ENCODE measurements at places on chromosomes 7 and 10.

DNA sequence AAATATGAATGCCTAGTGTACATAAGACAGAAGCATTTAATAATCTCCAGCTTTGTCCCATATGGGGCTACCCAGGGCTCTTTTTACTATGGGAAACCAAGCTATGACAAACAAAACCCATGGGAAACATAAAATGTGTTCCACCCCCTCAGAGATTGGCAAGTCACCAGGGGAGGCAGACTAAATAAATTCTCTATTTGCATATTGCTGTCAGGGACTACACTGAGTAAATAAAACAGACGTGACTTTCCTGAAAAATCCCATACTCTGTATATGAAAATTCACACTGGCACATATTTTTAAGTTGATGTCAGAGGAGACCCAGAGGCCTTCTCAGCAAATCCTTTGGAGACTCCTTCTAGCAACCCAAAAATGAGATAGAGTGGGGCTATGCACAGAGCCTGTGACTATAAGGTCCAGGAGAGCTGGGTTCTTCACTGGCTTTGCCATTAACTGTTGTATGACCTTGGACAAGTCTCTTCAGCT is 44.0 kb upstream of the HPSE2 start:
- no peak for DNase-seq

- no peak for DNase-seq
Measured at GRCh38 chr10:63214571-63214970, 81.4 kb downstream of the NRBF2 start.

- DNase-seq, result no peak
Measured at GRCh38 chr10:79437111-79437814, 8.2 kb downstream of the ZCCHC24 start.

GRCh38 chr7:108311446-108312168 is 144.6 kb downstream of the NRCAM start:
- no peak for DNase-seq

- DNase-seq, result no peak
Measured at GRCh38 chr7:94276027-94276426, 118.7 kb upstream of the COL1A2 start.

DNA sequence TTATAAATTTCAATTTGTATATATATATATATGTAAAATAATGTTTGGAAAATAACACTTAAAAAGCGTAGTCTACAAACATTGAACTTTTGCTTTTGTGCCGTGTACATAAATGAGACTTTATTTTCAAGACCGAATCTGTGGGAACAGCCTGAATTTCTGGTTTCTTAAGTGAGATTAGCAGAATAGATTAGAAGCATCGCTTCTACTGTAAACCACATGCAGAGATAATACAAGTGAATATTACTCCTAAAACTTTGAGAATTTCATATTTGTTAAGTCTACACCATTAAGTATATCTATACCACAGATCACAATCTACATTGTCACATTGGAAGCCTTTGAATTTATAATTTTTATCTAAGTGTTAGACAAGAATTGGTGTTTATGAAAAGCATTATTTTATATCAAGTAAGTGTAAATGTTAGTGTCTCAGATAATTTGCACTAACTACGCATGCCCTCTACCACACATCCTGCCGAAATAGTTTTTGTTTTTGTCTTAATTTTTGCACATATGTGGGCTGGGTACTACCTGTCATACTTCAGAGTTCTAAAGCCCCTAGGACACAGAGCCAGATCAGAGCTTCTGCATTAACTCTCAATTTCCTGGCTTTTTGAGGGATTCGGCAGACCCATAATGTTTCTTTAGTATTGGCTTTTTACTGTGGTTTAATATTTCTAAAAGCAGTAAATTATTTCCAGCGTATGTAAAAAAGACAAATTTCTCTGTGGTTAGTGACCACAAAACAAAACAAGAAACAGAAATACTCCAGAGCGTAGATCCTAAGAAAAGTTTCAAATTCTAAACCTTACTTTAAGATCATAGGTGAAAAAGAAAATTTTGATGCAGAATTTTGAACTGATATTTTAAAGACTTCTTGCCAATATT is 20.0 kb downstream of the TWIST1 start:
- DNase-seq, result no peak

- no peak for DNase-seq
Measured at GRCh38 chr10:90598513-90598912, 259.3 kb downstream of the HTR7 start.

DNA sequence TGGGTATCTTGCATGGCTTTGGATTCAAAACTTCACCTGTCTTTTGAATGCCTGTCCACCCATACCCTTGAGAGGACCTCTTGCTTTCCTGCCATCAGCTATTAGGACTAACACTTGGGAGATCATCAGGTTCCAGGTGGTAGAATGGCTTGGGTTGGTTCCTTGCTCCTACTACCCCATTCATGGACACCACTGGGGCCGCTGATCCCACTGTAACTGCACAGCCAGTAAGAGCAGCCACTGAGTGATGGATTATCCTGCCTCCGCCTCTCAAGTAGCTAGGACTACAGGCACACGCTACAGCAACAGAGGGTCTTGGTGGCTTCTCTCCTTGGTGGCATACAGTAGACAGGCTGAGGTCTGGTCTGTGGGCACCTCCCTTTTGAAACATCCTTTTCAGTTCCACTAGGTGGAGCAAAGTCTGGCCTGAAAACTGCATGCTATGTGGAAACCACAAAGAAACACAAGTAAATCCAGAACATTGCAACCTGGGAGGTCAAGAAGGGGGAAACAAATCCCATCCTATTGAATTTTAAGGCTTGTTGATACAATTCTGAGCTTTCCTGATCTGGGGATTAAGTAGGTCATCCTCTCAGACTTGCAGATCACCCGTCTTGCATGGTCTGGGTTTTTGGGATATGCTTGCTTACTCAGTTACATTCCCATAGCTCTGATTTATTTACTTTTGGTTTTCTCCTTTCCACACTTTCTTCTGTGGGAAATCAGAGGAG is 9.4 kb downstream of the WBP1L start:
- peak; percentile 32 for DNase-seq

- no peak for DNase-seq
Measured at GRCh38 chr10:44769450-44769849, 141.7 kb upstream of the TMEM72 start.

DNA sequence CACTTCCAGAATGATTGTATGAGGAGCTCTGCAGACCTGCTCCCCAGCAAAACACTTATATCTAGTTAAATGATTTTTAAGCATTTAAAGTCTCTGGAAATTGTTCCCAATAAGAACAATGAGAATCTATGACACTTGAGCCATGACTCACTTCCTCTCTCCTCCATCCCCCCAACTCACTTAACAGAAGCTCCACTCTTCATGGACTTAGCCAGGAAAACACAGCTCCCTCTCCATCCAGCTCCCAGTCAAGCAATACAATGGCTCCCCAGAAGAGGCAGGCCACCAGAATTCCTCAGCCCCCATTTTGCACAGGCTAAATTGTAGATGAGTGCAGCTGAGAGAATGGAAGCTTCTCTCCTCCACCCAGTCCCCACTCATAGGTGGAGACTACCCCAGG is 27.0 kb downstream of the AOC1 start:
- DNase-seq, result no peak

DNA sequence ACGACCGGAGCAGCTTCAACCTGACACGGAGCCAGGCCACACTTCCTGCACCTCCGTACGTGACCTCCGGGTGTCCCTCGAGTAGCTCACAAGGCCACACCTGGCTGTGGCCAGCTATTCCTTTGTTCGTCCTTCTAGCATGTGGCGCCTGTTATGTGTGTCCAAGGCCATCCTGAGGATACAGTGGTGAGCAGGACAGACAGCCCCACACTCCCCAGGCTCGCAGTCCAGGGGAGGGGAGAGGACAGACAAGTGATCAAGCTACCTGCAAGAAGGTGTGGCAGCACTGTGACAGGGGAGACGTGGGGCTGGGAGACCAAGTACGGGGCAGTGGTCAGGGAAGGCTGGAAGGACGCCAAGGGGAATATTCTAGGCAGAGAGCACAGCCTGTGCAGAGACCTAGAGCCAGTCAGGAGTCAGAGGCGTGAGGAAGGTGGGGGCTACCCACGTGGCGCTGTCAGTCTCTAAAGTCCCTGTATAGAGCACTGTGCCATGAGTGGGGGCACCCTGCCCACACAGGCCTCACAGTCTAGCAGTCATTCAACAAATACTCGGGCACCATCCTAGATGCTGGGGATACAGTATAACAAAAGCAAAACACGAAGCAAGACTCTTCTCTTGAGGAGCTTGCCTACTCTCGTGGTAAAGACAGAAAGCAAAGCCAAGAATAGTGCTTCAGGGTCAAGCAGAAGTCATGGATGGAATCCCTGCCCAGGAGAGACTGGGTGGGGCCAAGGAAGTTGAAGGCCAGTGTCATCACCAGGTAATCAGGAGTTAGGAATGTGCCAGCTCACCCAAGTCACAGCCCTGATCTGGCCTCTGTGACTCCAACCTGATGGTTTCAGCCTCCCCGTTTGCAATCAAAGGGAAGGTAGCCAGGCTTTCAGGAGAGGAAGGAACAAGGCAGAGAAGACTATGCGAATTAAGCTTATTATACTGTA is 58.6 kb downstream of the PROSER2 start:
- no peak for DNase-seq

DNA sequence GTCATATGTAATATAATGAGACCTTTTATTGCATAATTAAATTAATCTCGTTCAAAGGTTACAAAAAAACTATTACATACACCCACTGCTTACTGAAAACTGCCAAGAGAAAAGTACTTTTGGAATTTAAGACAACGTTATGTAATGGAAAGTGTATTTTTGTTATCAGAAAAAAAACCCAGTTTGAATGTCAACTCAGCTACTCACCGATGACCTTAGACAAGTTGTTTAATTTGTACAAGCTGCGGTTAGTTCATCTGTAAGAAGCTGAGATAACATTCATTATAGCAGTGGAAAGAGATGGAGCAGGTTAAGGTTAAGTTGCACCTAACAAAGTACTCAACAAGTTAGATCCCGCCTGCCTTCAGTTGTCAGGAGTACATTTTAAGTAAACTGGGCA is 1.1 kb downstream of the PSMA2 start:
- DNase-seq, result no peak

DNA sequence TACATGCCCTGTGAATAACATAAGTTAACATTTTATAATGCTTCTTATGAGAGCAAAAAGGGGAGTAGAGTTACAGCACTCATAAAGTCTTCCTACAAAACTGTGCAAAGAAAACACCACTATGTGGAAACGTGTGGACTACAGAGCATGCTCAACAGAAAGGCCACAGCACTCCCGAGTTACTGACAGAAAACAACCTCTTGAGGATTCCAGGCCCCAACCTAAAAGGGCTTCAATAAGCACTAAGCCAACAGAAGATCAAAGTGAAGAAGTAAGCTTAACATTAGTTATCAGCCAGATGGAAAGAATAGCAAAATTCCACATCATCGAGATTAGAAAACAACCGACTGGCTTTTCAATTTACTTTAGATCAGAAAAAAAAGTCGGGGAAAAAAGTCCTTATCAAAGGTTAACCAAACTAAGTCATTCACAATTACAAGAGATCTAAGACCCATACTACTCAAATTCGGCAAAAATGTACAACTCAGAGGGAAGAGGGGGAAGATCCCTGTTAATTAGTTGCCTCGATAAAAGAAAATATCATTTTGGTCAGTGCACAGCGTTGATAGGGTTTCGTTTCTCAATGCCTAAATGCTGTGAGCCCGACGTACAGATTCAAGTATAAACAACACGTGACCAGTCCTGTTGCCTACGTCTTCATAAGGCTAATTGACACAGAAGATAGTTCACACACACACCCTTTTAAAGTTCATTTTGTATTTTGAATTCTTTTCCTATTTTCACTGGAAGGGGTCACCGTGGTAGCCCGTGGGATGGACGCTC is 1.4 kb downstream of the KBTBD2 start:
- DNase-seq, result peak; percentile 32

- no peak for DNase-seq
Measured at GRCh38 chr10:11899067-11899876, 76.1 kb downstream of the PROSER2 start.

GRCh38 chr10:20855398-20856038 is 41.6 kb downstream of the NEBL start:
- DNase-seq, result no peak

DNA sequence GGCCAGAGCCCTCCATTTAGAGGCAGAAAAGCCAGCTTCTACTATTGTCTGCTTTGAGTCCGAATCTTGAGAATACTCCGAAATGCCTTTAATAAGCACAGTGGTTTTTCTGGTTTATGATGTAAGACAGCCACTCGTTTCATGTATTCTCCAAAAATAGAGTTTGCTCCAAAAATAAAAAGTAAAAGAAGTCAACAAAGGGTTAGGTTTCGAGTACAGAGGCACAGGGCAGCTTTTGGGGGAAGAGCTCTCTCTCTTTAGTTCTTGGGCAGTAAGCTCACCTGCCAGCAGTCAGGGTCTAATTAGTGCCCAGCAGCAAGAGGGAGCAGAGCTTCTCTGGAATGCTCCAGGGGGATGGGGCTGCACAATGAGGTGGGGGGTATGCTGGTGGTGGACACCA is 20.2 kb downstream of the CREB3L2 start:
- no peak for DNase-seq

- no peak for DNase-seq
Measured at GRCh38 chr10:60099998-60100747, 193.8 kb upstream of the CCDC6 start.

GRCh38 chr10:11057448-11057847 is 39.8 kb downstream of the CELF2 start:
- DNase-seq, result no peak

- no peak for DNase-seq
Measured at GRCh38 chr10:108352771-108353170, 1188.3 kb upstream of the SORCS1 start.

DNA sequence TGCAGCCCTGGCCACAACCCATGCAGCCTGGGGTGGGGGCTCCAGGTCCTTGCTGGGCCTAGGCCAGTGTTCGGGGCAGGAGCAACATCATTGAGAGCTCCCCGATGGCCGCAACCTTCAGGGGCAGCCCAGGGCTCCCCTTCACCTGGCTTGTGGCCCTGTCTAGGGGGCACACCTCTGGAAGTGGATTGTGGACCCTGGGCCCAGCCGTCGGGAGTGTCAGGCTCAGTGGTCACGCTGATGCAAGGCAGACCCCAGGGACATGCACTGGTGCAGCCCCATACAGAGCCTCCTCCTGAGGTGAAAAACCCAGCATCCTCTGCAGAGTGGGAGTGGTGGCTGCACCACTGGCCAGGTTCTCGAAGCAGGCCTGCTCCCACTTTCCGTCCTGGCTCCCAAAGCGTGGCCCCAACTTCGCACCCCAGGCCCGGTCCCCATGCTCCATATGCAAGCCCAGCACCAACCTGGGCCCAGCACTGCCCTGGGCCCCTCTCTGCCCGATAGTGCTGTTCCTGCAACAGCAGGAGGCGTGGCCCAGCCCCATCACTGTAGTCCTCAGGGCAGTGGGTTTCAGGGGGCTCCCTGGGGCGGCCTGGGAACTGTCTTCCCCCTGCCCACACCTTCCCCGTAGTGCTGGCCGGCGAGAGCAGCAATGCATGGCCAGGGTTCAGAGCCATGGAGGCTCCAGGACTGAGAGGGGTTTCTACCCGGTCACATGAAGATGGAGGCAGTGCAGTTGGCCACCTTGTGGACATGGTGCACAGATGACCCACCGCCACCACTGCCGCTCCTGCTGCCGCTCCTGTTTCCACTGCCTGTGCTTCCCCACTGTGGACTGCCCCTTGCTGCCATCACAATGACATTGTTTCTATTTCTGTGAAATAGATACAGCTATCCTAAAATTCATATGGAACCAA is 303.9 kb upstream of the NRG3 start:
- peak; percentile 2 for DNase-seq
